Activated CD4-positive, CD25-positive, alpha-beta regulatory T cell treated with anti-CD3 and anti-CD28 coated beads, Interleukin-2, amount 50 U/mL, for 24 hours (primary cell): ENCODE measurements at places on chromosomes 2 and 18.
A peak's percentile ranks its signal among the peaks of the same experiment; 100 is the strongest.

DNA sequence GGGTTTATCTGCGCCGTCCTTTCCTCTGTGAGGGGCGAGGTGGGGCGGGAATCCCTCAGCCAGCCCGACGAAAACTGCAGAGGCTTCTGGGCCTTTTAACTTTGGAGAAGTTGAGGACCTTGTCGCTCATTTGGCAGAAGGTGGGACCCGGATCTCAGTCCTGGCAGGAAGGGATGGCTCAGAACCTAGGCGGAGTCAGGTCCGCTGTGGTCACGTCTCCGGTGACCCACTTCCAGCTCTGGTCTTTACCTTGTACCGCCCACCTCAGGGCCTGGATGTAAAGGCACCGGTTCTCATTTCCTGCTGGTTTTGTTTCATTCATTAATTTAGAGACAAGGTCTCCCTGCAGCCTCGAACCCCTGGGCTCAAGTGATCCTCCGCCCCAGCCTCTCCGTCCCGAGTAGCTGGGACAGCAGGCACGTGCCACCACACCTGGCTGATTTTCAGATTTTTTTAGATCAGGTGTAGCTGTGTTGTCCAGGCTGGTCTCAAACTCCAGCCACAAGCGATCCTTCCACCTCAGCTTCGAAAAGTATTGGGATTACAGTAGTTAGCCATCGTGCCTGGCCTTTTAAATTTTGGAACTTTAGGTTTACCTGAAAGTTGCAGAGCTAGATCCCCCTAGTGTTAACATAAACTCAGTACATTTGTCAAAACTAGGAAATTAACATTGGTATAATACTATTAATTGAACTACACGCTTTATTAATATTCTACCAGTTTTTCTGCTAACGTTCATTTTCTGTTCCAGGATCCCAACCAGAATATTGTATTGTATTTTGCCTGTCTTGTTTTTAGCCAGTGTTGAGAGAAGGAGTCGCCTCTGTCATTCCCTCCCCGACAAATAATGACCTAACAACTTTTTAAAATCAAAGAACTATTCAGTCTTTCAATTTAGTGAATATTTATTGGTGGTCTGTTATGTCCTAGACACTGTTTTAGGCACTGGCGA lies 852 bp downstream of the POLI start:
- peak; percentile 42 for ATAC-seq

- ATAC-seq: peak; percentile 61
Measured at GRCh38 chr2:25252291-25253152, 84.1 kb upstream of the POMC start.

GRCh38 chr2:232418466-232419244 lies 12.0 kb downstream of the ALPG start:
- no peak for ATAC-seq

GRCh38 chr2:15427987-15428386 lies 133.1 kb downstream of the NBAS start:
- ATAC-seq: no peak

DNA sequence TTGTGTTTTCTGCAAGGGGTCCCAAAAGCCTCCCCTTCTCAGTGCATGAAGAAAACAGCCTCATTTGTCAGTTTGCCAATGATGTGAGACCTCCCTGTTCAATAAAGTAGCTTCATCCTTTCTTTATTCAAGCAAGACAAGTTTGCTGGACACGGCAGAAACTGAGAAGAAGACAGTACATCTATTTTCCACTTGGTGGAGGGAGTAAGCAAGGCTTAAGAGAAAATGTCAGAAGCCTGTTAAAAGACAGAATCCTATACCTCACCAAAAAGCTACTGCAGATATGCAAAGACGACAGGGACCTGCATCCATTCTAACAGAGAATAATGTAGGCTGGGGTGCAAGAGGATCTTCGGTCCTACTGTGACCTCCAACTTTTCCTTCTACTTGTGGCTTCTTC lies 506.8 kb upstream of the VRK2 start:
- ATAC-seq: no peak

GRCh38 chr2:175560521-175561169 lies 379.1 kb upstream of the ATP5MC3 start:
- no peak for ATAC-seq

- ATAC-seq: no peak
Measured at GRCh38 chr18:12079491-12080237, 14.0 kb upstream of the ANKRD62 start.

DNA sequence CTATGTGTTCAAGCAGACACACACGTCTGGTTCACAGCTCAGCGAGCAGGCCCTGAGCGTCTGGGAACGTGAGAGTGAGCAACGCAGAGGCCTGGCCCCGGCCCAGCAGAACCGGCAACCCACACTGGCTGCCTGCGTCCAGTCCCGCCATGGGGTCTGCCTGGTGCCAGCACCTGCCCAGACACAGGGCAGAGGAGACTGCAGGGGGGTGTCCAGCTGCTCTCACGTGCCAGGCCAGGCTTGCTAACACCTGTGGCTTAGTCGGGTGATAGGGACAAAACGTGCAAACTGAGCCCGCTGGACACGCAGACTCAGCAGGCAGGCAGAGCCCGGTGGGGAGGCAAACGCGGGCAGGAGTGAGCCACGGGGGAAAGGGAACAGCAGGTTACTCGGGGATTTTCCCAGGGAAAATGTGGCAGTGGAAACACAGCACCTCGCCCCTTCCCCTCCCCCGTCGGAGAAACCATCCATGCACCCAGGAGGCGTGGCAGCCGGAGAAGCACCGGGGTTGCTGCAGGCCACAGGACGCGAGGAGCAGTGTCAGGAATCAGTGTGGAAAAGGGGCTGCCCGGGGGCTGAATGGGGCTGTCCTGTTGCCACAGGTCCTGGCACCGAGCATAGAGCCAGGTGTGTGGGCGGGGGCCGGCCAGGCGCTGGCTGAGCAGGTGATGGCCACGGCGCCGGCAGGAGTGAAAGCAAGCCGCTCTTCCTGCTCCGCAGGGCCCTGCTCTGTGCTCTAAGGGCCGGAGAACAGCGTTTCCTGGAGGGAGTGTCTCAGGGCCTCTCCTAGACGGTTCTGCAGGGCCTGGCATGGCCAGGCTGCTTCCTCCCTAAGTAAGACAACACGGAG lies 154.7 kb downstream of the HDAC4 start:
- ATAC-seq: no peak

- no peak for ATAC-seq
Measured at GRCh38 chr18:66119347-66119746, 368.5 kb downstream of the CDH7 start.

- no peak for ATAC-seq
Measured at GRCh38 chr2:240127191-240127750, 8.8 kb downstream of the COPS9 start.

DNA sequence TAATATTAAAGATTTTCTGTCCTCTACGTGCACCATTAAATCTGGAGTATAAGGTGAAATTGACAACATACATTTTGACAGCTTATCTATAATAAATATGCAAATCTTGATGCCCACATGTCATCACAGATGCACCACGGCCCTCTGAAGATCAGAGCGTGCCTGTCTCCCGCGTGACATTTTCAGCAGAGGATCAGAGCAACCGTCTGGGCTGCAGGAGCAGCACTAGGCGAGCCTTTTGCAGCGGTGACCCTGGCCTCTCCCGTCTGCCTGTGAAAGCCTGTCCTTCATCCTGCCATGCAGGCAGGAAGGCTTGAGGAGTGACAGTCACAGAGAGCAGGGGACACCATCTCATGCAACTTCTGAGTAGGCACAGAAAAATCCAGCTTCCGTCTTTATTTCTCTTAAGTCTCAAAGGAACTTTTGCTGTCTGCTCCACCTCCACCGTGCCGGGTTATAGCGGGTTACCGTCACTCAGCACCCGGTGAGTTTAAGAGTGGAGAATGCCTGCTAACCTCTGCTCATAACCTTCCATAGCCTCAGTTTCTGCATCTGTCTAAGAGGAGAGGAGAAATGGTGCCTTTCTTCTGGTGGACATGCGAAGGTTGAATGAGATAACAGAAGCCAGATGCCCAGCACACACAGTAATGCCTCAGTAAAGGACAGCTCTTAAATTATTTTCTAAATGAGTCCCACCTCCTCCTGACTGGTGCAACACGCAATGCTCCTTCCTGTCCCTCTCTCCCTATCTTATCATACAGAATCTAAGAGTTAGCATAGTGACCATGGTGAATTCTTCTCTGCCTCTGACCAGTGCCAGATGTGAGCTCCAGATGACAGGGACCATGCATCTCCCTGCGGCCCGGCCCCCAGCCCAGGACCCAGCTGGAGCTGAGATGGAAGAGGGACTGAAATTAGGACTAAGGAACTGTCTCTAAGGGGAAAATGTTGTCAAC lies 43.8 kb downstream of the CELF4 start:
- ATAC-seq: no peak

GRCh38 chr18:6249788-6250187 lies 164.9 kb downstream of the L3MBTL4 start:
- no peak for ATAC-seq

DNA sequence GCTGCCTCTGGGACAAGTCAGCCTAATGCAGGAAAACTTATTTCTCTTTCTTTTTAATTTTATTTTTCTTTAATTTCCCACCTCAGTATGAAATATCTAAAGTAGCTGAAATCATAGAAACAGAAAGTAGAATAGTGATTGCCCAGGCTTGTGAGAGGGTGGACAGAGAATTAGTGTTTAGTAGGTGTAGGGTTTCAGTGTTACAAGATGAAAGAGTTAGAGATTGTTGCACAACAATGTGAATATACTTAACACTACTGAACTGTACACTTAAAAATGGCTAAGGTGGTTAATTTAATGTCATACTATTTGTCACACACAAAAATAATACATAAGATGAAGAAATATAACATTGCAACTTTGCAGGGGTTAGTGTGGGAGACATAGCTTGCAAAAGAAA lies 80.8 kb downstream of the NAT8 start:
- ATAC-seq: no peak

GRCh38 chr2:137154946-137155345 lies 389.6 kb downstream of the THSD7B start:
- ATAC-seq: no peak

- ATAC-seq: no peak
Measured at GRCh38 chr2:238019962-238020361, 40.8 kb upstream of the SCLY start.

DNA sequence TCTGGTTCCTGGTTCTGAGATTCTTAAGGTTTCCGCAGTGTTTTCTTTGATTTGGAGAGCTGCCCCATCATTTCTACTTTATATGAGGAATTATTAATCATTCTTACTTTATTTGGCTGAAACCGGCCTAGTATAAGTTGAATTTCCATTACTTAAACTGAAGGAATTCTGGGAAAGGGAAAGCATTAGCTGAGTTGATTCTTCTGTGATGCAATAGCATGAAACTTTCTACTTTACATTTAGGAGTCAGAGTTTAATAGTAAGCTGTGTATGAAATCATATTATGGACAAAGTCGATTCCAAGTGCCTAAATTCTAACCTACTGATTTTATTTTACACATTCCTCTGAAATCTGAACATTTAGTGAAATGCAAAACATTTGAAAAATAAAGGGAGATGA lies 1269.7 kb upstream of the ZEB2 start:
- no peak for ATAC-seq

- ATAC-seq: no peak
Measured at GRCh38 chr2:230144355-230144754, 75.4 kb downstream of the SP110 start.
